Mammary epithelial cell (primary cell): ENCODE measurements at places on chromosomes 4 and X. TPM values are rescaled to one million over a fixed set of nuclear protein-coding genes. Genes with fewer than 3 reads are reported as not detected.

Gene CRMP1
- total RNA-seq, result 0.14 TPM in 1 of 2 replicates, not detected in the other

Gene SSX3
- total RNA-seq, result not detected

Gene KLF3
- 24.2 TPM for total RNA-seq

Gene MGARP
- 2.3 and 4.7 TPM in 2 replicates for total RNA-seq

Gene KLHL4
- total RNA-seq, result under 0.01 TPM

Gene F9
- total RNA-seq, result not detected

Gene ADRA2C
- total RNA-seq, result not detected in 2 replicates

Gene C1QTNF7
- total RNA-seq, result not detected in 2 replicates

Gene RS1
- total RNA-seq, result not detected

Gene ABLIM2
- 0.28 and 0.32 TPM in 2 replicates for total RNA-seq

Gene TLR8
- total RNA-seq, result not detected in 2 replicates

Gene UGT2B15
- total RNA-seq, result not detected in 2 replicates

Gene GC
- not detected in 2 replicates for total RNA-seq

Gene POLR2B
- total RNA-seq, result 105 TPM

Gene RASGEF1B
- 15.3 TPM for total RNA-seq

Gene REELD1
- not detected in 2 replicates for total RNA-seq

Gene UNC5C
- total RNA-seq, result 9.8 TPM

Gene SHROOM4
- total RNA-seq, result 2.0 and 2.8 TPM in 2 replicates

Gene CHST7
- 8.8 TPM for total RNA-seq

Gene L1CAM
- 46.2 TPM for total RNA-seq

Gene DUX4
- total RNA-seq, result not detected

Gene PLP1
- not detected for total RNA-seq

Gene HAND2
- total RNA-seq, result not detected

Gene GASK1B
- total RNA-seq, result 13.5 and 15.6 TPM in 2 replicates

Gene BEX2
- 16.0 TPM for total RNA-seq

Gene SPANXN4
- total RNA-seq, result not detected in 2 replicates

Gene SLC10A3
- total RNA-seq, result 27.2 TPM

Gene ARSJ
- 39.8 TPM for total RNA-seq

Gene USP17L26
- total RNA-seq, result not detected in 2 replicates

Gene LDOC1
- total RNA-seq, result 4.8 TPM

Gene WWC2
- 20.0 TPM for total RNA-seq

Gene TASL
- not detected for total RNA-seq

Gene CFAP99
- not detected in 2 replicates for total RNA-seq

Gene CDKL2
- 5.2 TPM for total RNA-seq

Gene DSPP
- total RNA-seq, result not detected in 2 replicates

Gene UBE2K
- 105 and 112 TPM in 2 replicates for total RNA-seq

Gene ANKRD17
- 66.2 TPM for total RNA-seq

Gene VCX
- total RNA-seq, result not detected

Gene NUDT10
- 5.3 TPM for total RNA-seq

Gene ZNF718
- 11.8 TPM for total RNA-seq

Gene CABS1
- total RNA-seq, result not detected in 2 replicates

Gene TBC1D19
- total RNA-seq, result 10.2 and 13.6 TPM in 2 replicates

Gene PTPN13
- 54.9 and 60.6 TPM in 2 replicates for total RNA-seq

Gene CYSLTR1
- not detected in 2 replicates for total RNA-seq

Gene SLC30A9
- 60.9 and 62.1 TPM in 2 replicates for total RNA-seq

Gene NMU
- total RNA-seq, result not detected

Gene HSFX3
- total RNA-seq, result not detected

Gene HERC5
- 0.67 TPM for total RNA-seq

Gene CT45A1
- not detected for total RNA-seq

Gene PLS3
- total RNA-seq, result 393 TPM

Gene IBSP
- not detected for total RNA-seq

Gene ADH4
- not detected for total RNA-seq

Gene HPRT1
- 48.1 and 51.2 TPM in 2 replicates for total RNA-seq

Gene NLGN4X
- not detected in 2 replicates for total RNA-seq

Gene NSG1
- total RNA-seq, result 17.8 and 31.4 TPM in 2 replicates

Gene IQSEC2
- total RNA-seq, result 12.3 and 14.3 TPM in 2 replicates

Gene NXF2
- total RNA-seq, result not detected in 2 replicates
